T-helper 22 cell (primary cell): ENCODE measurements at places on chromosomes 5 and 9.

GRCh38 chr5:172343741-172344140, 60.2 kb upstream of the UBTD2 start:
- no peak for DNase-seq

GRCh38 chr5:111072949-111073682, 1.6 kb downstream of the TSLP start:
- DNase-seq: peak; percentile 16

GRCh38 chr9:130466537-130467217, 21.9 kb downstream of the ASS1 start:
- no peak for DNase-seq

DNA sequence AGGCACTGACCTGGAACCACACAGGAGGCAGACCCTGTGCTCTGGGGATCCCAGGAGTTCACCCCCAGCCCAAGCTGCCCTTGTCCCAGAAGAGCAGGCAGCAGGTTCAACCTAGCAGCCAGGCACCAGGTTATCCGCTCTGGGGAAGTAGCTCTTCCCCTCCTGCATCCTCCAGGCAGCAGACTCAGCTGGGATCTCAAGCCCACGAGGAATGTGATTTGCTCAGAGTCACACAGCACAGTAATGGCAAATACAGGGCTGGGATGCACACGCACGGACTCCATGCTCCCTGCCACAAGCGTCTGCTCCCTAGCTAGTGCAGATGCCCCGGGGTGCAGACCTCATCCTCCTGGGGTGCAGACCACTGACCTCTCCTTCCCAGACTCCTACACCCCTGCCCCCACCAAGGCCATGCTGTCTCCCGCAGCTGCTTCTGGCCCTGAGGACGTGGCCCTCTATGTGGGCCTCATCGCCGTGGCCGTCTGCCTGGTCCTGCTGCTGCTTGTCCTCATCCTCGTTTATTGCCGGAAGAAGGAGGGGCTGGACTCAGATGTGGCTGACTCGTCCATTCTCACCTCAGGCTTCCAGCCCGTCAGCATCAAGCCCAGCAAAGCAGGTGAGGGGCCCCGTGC, 25.5 kb downstream of the HK3 start:
- no peak for DNase-seq

- no peak for DNase-seq
These were observed 68.4 kb upstream of the NR3C1 start for GRCh38 chr5:143471666-143472464.

DNA sequence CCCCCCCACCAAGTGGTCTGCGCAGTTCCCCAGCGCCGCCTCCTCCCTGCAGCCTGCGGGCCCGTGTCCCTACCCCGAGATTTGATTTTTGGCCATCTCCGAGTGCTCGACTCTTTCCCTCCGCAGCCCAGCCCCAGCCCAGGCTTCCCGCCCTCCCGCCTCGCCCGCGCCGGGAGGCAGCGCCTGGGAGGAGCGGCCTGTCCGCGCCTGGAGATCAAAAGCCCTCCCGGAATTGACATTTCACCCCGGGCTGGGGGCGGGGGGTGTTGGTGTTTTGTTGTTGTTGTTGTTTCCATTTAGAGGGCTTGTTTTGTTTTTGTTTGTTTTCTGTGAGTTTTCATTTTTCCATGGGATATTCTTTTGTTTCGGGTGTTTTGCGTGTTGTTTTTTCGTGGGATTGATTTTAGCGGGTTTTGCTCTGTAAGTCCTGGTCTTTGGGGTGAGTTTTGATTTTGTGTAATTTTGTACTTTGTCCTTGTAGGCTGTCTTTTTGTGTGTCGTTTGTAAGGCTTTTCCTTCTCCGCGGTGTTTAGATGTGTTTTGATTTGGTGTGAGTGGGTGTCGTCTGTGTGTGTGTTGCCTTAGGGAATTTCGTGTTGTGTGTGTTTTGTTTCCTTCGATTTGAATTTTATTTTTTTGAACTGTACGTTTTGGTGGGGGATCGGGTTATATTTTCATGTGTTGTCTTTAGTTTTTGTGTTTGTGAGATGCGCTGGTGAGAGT, 1.7 kb upstream of the PAX5 start:
- DNase-seq: no peak

DNA sequence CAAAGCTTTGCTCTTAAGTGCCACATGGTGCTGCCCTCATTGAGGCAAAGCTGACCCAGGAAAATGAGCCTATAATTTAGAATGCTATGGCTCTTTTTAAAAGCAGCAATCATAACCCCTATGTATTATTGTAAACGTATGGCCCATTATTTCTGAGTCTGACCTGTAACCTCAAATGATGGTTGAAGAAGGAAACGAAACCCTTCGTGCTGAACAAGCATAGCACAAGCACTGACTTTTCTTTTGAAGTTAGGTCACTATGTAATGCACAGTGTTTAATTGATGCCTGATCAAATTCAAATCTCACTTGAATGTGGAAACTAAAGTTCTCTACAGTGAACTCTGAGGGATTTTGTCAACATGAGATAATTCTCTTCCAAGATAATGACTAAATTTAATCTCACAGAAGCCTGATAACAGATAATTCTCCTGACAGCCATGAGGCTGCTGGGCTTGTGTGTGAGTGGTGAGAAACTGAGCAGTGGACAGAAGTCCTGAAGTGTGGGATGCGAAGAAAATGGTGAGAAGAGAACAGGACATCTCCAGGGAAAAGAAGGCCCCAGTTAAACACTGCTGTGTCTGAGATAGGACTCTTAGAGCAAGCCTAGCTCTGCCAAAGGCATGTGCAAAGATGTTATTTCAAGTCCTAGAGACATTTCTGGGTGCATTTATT, 226.9 kb downstream of the MAN2A1 start:
- no peak for DNase-seq

- DNase-seq: no peak
These were observed 4.8 kb downstream of the RASGRF2 start for GRCh38 chr5:80964919-80965318.

DNA sequence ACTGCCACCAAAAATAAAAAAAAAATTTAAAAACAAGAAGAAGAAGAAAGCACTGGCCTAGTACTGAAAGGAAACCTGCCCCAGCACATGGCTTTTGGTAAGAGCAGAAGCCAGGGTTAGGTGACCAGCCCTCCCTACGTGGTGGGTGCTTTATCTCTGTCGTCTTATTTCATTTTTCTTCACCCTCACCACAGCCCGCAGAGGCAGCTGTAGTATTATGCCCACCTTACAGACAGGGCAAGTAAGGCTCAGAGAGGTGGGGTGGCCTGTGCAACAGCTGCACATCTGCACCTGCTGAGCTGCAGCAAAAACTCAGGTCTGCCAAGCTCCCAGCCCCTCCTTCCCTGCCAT, 140.8 kb upstream of the LMX1B start:
- no peak for DNase-seq

GRCh38 chr9:19481121-19481870, 72.5 kb downstream of the ACER2 start:
- DNase-seq: no peak

DNA sequence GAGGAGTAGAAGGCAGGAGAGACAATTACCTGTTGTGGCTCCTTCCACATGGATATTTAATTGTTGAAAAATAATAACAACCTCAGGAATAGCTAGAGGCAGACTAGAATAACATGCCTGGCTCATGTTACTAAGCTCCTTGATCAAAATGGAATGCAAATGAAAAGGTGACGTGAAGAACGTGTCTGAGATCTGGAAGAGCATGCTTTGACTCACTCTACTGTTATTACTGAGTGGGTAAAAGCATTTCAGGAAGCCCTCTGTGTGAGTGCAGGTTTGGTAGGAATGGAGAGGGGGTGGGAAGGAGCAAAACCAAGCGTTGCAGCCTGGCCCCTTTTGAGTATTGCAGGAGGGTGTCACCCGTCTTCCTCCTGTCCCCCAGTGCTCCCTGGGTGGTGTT, 84.8 kb downstream of the EQTN start:
- no peak for DNase-seq

GRCh38 chr5:173789031-173789920, 98.9 kb upstream of the CPEB4 start:
- DNase-seq: no peak

- DNase-seq: no peak
These were observed 1111.8 kb upstream of the ACO1 start for GRCh38 chr9:31272456-31273295.

DNA sequence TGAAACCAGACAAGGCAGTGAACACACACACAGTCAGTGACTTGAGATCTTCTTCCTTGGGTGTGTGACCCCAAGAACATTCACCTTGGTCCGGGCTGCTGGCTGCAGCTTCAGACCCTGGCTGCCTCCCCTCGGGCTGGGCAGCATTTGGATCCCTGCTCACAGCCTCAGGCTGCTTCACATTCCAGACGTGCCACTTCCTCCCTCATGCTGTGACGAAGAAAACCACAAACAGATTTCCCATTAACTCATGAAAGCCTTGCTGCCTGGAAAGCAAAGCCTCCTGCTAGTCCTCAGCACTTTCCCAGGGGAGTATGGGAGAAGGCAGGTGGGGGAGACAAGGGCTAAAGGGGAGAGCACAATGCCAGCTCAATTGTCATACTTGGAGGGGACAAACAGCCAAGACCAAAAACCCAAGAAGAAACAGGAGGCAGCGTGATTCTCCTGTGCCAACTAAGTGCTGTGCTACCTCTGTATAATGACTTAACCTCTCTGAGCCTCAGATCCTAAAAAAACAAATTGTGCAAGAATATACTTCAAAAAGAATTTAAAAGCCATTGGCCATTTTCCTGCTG, 594.6 kb upstream of the BRINP1 start:
- no peak for DNase-seq

- DNase-seq: no peak
These were observed 37.8 kb upstream of the ANKRD31 start for GRCh38 chr5:75274486-75274885.

GRCh38 chr5:116980581-116980980, 406.0 kb upstream of the SEMA6A start:
- DNase-seq: no peak

DNA sequence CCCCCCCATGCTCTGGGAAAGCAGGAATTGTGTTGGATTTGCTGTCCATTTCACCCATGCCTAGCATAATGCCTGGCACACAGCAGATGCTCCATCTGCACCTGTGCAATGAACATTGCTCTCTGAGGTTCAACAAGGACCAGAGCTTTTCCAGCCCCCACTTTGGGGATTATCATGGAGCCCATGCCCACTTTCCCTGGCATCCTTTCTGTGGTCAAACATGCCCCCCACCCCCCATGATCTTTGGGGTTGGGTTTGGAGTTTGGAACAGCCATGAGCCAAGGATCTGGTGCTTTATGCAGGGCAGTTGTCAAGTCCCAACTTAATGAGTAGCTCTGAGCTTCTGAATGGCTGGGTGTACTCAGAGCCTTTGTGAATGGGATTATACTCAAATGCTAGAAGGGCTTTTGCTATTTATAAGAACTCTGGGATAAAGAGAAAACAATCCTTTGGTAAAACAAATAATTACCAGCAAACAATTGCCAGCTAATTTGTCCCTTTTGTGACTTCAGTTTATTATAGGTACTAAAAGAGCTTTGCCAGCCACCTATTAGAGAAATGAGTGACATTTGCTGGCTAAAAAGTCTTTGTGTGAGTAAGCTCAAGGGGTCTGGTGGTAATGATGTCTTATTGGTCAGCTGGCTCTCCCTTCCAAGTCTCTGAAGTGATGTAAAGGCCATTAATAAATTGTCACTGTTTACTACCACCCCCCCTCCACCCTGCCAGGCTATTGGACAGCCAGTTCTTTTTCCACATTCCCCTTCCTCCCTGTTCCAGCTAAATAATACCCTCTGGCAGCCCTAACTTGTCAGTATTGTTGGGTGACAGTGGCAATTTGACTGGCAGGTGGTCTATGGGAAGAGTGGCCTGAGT, 182.3 kb downstream of the MACROH2A1 start:
- DNase-seq: no peak

GRCh38 chr5:143434261-143435209, 31.0 kb upstream of the NR3C1 start:
- DNase-seq: peak; percentile 64

DNA sequence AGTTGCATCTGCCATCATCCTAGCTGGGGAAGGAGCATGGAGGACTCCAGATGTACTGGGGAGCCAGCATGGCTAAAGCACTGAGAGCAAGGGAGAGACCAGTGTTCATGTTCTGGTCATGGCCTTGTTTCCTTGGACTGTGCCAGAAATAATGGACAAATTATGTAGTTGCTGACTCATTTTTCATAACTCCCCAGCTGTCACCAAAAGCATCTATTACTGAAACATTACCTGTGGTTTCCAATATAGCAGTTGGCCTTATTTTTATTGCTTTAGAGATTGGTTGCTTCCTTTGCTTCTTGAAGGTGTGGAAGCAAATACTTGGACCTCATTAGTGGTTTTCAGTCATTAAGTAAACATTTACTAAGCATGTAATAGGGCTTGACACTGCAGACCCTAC, 11.3 kb downstream of the RALGPS1 start:
- DNase-seq: no peak

- no peak for DNase-seq
These were observed 231.0 kb upstream of the GAS1 start for GRCh38 chr9:87178302-87178701.

DNA sequence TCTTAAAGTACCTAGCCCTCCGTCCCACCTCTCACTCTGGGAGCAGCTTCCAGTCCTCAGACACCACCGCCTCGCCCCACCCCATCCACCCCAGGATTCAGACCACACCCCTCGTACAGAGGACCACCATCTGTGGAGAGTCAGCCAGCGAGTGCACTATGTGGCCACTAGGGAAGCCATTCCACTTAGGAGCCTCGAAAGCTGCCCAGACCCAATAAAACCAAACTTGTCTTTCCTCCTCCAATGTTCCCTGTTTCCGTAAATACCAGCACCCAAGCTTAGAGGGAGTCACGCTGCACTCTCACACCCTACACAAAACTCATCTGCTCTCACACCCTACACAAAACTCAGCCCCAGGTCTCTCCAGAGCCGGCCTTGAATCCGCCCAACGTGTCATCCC, 1.9 kb downstream of the GCNT4 start:
- no peak for DNase-seq

DNA sequence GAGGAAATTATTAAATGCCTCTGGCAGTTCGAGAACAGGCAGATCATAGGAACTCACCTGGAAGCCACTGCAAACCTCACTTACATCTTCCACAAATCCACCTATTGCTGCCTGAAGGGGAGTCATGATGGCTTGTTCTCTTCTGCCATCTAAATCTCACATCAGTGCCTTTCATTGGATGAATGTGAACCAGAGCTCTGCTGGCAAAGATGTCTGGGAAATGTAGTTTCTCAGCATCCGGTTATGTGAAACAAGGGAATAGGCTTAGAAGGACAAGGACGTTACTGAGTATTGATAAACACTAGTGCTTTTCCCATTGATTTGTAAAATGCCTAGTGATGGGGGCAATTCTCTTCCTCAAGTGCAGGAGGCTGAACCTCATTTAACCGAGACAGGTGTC, 483.3 kb downstream of the ARHGEF28 start:
- no peak for DNase-seq

GRCh38 chr5:153991168-153991567, 47.5 kb downstream of the FAM114A2 start:
- no peak for DNase-seq
